ENCODE measurements at places on chromosomes 12 and 14.

- DNase-seq = no peak
These were observed 7.4 kb downstream of the RBP5 start for GRCh38 chr12:7121324-7121723.

- DNase-seq = no peak
These were observed 1080.5 kb upstream of the FOXG1 start for GRCh38 chr14:27686137-27686536.

GRCh38 chr14:101451166-101451565 lies 110.1 kb upstream of the DIO3 start:
- DNase-seq = no peak

DNA sequence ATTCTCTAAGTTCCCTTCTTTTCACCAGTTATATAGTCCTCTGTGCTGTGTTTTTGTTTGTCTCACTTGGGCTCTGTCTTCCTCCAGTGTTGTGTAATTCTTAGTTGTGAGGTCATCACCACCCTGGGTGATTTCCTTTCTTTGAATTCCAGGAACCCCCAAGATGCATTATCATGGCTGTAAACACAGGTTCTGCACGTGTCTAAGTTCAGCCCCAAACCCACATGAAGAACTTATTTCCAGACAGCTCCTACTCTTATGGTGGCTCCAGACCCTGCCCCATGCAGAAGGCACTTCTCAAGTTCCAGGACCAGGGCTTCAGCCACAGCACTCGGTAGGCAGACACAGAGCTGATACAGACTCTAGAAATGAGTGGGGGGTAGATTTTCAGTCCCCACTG lies 560.5 kb downstream of the BCL11B start:
- DNase-seq = no peak

DNA sequence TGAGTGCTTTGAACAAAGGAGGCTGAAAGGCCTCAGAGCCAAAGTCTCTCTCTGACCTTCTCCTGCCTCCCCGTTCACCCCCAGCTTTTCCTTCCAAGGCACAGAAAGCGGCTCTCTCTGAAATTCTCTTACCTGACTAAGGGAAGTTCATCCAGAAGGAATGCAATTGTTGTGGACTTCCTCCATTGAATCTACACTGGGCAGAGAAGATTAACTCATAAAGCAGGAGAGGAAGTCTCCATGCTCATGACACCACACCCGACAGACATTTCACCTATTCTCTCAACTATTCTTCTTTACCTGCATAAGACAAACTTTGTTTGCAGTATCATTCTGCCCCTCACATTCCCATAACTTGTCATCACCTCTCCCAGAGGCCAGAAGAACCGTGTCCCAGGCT lies 129.3 kb upstream of the CCDC175 start:
- DNase-seq = no peak

DNA sequence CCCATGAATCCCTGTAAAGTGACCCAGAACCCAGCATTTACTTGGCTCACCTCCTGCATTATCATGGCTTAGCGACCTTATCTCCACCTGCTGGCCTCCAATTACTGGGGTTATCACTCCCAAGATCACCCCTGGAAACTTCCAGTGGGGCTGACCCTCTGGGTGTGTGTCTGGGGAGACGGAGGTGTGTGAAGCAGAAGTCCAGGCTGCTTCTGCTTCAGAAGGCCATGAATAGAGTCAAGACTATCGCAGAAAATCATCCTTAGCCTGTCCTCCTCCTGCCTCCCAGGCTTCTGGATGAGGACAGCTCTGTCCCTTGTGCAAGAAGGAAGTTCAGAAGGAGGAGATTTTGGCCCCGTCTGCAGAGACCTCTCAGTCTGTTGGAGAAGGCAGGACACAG lies 408 bp upstream of the KRT72 start:
- no peak for DNase-seq

- no peak for DNase-seq
These were observed 2.0 kb downstream of the SCN8A start for GRCh38 chr12:51593021-51593420.

DNA sequence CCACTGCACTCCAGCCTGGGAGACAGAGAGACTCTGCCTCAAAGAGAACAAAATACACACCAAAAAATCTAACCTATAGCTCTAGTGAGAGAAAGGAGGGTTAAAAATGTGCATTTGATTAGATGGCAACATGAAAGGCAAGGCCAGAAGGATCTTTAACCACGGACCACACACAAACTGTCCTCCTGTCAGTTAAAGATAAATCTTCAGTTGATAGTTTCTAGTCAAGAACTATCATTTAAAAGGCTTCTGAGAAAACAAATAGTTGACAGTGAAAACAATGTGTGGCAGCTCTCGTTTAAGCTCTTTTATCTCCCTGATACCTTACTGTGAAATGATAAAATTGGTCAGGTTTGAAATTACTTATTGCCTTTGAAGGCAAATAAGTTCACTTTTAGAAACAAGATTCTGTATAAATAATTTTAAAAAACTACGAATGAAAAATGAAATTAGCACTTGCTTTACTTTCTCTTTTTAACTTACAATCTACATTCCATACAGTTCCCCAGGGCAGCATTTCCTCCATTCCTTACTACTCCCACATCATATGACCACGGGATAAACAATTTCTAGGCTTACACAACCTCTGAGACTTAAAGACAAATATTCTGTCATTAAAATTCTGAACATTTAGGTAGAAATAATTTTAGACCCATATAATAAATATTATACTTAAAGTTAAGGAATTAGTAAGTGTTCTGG lies 71.4 kb upstream of the GNPNAT1 start:
- DNase-seq = peak; percentile 59

GRCh38 chr14:50647753-50648152 lies 20.4 kb downstream of the SAV1 start:
- peak; percentile 38 for DNase-seq

GRCh38 chr14:67358924-67359774 lies 455 bp downstream of the ATP6V1D start:
- no peak for DNase-seq

DNA sequence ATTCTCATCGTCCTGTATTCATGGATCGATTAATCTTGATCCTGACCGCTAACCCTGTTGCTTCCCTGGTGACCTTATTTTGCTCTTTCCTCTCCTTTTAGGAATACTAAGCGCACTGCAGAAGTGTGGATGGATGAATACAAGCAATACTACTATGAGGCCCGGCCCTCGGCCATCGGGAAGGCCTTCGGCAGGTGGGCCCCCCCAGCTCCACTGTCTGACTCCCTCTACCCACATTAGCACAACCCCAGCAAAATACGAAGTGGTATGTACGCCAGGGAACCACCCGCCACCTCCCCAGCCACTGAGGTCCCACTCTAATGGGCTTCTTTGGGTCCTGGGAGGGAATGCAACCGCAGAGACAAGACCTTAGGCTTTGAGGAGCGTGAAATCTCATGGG lies 58.7 kb downstream of the ERH start:
- DNase-seq = no peak

DNA sequence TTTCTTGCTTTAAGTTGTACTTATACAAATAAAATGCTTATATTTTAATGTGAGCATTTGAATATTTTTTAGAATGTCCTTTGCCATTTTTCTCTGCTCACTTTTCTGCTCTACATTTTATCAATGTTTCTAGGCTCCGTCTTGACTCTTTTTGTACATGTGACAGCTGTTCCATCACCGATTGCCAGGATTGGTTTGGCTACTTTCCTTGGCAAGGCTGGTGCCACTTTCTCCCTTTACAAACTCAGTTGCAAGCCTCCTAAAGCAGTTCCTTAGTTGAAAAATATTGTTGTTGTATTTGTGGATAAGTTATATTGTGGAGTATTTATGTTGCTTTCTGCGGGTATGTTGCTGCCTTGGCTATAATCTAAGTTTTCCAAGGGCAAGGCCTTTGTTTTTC lies 63.4 kb downstream of the DACT1 start:
- DNase-seq = no peak

GRCh38 chr12:19095331-19095730 lies 34.2 kb upstream of the PLEKHA5 start:
- DNase-seq = no peak

GRCh38 chr12:6288235-6288634 lies 22.2 kb upstream of the PLEKHG6 start:
- DNase-seq = no peak

DNA sequence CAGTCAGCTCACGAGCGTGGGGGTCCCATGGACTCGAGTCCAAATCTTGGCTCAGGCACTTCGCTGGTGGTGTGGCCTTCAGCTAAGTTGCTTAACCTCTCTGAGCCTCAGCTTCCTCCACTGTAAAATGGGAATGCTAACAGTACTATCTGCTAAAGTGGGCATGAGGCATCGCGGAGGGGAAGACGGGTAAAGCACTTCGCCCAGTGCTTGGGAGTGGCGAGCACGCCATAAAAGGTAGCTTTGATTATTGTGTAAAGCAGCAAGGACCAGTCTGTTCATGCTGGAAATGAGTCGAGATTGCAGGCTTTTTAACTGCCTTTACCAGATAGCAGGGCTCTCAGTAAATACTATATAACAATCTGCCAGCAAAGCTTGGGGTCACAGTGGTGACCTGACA lies 24.5 kb downstream of the HRK start:
- DNase-seq = no peak

GRCh38 chr14:91244501-91244901 lies at the start of gene GPR68:
TSS of gene GPR68 (minus strand) at chr14:91244704. CDS start at chr14:91235050, 9,654 bp downstream.
- DNase-seq = no peak

DNA sequence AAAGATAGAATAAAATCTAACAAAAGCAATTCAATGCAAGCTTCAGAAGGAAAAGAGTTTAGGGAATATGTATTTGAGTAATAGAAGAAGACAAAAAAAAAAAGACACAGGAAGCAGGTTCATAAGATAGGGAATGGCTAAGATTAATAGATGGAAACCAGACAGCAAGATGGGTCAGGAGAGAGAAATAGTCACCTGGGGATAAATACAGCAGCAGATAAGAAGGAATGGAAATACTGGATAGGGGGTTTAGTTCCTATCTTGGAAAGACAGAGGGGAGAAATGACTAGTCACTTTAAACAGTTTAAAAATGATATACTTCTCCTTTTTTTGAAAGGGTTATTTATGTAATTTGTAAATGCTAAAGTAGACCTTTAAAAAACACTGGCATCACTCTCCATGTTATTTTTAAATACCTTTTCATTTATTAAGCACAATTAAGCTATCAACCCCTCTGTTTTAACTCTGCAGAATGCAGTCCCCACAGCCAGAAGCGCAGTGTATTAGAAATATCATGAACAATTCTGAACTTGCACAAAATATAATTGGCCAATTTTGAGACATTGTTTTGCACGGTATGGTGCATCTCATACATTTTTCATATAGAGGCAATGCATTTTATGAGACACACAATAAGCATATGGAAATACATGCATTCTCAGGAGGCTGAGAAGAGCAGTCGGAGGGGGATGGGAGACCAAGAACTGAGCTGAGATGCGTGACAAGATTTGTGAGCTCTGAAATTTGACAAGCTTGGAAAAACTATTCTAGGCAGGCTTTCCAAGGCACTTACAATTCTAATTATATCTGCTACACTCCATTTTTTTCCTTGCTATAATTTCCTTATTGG lies 303.4 kb upstream of the PRICKLE1 start:
- no peak for DNase-seq

GRCh38 chr12:31460024-31460423 lies 130.9 kb downstream of the DENND5B start:
- no peak for DNase-seq

- DNase-seq = peak; percentile 21
These were observed 139.7 kb downstream of the SLCO1B3 start for GRCh38 chr12:20950248-20950647.

- DNase-seq = no peak
These were observed 182.7 kb downstream of the KTN1 start for GRCh38 chr14:55762595-55763232.

DNA sequence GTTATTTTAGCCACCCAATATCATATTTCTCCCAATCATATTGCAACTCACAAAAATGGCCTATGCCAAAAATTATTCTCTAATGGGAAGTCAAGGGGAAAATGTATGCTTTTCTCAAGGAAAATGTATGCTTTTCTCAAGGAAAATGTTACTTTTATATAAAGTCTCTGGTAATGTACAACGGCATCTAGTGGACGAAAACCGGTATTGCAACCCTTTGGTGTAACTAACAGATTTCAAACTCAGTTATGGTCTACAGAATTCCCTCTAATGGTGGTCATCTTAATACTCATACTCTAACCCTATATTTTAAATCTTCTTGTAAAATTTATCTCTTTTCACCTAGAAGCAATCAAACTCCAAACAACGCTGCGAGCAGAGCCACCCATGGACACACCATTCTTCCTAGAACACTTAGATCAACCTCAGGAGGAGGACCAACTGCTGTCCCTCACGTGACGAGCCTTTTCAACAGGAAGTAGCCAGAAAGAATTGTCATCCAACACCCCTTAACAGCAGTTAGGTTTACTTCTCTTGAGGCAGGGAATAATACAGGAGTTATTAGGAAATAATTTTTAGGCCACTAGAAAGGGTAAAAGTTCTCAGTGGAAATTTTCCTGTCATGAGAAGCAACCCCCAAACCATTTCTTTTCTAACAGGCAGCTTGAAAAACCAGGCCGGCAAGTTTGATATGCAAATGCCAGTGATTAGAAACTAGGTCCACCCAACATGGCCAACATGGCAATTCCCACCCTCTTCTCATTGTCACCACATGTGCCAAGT lies 20.1 kb downstream of the APOBEC1 start:
- peak; percentile 54 for DNase-seq

DNA sequence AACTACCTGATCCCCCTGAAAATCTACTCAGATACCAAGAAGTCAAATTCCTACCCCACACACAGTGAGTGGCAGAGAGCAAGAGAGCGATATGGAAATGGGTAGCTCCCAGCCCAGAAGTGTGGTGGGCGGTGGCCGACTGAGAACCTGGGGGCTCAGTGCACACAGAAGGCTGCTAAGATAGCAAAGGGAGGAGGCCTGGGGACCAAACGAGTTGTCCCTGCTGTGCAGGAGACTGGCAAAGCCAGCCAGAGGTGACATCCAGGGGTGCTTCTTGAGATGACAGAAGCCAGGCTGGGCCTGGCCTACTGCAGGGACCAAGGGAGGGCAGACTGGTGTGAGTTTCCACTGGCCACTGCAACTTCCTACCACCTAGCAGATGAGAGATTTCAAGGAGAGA lies 52.9 kb downstream of the VWF start:
- DNase-seq = no peak

DNA sequence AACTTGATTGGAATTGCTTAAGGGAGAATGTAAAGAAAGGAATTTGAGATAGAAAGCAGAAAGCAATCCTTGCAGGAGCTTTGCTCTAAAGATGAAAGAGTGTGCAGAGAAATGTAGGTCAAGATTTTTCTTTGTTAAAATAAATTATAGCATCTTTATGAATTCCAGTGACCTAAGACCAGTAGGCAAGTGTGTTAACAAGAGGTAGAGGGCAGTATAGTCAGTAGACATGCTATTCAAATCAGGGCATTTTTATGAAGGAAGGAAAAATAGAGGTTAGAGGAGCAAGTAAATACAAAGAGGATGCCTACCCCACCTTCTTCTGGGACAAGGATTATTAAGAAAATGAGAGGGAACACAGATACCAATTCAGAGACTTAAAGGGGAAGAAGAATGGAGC lies 148.5 kb downstream of the PLCZ1 start:
- DNase-seq = no peak

GRCh38 chr12:1738446-1738845 lies 47.6 kb downstream of the ADIPOR2 start:
- DNase-seq = no peak

- no peak for DNase-seq
These were observed 34.1 kb downstream of the ERGIC2 start for GRCh38 chr12:29346769-29347421.

Data from COLO829 (cell line).